Fibroblast of skin of right quadriceps (primary cell): ENCODE measurements at places on chromosomes 12 and 14.

- DNase-seq = no peak
These were observed 24.8 kb downstream of the LRRIQ1 start for GRCh38 chr12:85060916-85061315.

GRCh38 chr12:128269181-128269591 is 2.2 kb downstream of the TMEM132C start:
- no peak for DNase-seq

- no peak for DNase-seq
These were observed 72.9 kb downstream of the ASCL4 start for GRCh38 chr12:107847430-107847829.

DNA sequence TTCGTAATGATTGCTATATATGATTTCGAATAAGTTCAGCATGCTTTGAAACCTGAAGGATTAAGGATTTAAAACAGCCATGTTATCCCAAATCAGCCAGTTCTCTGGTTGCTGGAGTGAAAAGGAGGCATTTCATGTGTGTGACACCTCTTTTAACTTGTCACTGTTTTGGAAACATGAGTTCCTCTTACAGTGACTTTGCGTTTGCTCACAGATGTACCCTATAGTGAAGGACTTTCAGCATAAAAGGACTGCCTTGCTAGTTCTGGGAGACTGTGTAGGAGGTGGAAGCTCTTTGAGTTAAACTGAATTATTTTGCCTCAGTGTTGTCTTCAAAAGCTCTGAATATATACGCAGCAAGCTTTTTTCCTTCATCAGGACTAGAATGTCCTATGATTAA is 7.6 kb downstream of the RNASE11 start:
- DNase-seq = no peak

GRCh38 chr12:82959821-82960220 is 273.1 kb downstream of the TMTC2 start:
- no peak for DNase-seq
